ENCODE measurements at places on chromosomes 12 and 14.

GRCh38 chr12:112166051-112167015 is 41.0 kb downstream of the TRAFD1 start:
- no peak for DNase-seq

DNA sequence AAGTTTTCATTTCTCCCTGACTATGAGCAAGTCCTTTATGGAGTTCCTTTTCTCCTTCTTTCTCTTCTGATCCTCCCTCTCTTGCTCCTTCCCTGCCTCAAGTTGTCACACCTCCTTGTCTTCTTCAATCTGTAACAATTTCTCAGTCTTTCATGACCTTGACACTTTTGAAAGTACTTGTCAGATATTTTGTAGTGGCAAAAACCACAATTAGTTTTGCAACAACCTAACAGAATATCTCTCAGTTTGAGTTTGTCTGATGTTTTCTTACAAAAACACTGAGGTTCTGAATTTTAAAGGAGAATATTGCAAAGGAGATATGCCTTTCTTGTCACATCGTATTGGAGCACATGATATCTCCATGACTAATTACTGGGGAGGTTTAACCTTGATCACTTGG is 4.1 kb upstream of the CRADD start:
- no peak for DNase-seq

DNA sequence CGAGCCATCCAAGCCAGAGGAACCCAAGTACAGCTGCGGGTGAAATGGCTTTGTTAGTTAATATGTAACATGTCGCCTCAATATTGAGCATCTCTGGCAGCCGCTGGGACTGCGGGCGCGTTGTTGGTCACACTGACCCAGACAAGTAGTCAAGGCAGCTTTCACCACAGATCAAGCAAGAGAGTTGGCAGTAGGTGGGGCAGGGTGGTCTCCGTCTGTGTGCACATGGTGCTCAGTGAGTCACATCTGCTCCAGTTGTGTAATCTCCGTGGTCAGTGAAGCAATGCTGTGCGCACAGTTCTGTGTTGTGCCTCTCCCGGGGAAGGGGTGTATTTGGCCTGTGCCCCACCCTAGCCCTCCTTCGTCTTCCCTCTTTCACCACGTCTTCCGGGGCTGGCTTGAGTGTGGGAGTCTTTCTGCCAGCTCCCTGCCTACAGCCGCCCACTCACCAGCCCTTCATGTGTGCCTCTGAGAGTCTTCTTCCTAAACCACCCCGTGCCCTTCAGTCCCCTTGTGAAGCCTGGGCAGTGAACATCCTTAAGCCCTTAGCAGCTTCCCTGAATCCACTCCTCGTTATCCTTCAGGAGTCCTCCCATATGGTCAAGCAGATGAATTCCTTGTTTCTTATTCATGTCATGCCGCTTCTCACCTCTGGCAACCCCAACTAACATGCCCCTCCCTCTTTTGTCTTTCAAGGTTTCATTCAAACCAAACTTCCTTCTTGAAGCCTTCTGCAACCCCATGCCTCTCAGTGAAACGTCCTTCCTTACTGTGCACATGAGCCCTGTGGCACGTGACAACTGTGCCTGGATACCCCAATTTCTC is 242.1 kb downstream of the CACNA1C start:
- DNase-seq: no peak

DNA sequence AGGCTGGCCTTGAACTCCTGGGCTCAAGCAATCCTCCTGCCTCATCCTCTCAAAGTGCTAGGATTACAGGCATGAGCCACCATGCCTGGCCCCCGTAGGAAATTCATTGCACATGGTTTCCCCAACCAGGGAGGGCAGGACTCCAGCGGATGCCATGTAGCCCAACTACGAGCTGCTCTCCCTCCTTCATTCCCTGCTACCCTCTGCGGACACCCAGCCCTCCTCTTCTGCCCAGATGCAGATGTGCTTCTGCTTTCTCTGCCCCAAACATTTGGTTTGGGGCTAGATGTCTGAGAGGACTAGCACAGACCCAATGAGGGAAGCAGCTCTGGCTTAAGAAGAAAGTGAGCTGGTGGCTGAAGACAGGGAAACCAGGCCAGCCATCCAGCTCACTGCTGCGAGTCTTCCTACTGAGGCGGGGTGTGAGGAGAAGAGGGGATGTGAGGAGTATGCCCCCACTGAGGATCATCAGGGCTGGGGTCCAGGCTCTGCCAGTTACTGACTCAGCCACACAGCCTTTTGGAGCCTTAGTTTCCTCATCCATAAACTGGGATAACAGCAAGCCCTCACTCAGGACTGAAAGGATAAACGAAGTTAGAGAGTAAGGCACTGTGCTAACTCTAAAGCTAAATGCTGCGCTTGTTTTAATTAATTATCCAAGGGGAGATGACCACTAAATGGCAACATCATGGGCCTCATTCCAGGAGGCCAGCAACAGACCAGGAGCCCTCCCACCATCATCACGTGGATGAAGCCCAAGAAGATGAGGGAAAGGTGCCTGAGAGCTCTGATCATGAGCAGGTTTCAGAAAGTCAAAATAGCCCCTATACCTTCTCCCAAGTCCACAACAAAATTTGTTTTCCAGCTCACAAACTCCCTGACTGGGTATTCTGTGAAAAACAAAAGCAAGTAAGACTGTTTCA is 10.9 kb downstream of the CTDSP2 start:
- no peak for DNase-seq

- DNase-seq: no peak
These were observed 44.5 kb upstream of the ZDHHC17 start for GRCh38 chr12:76719171-76720041.

DNA sequence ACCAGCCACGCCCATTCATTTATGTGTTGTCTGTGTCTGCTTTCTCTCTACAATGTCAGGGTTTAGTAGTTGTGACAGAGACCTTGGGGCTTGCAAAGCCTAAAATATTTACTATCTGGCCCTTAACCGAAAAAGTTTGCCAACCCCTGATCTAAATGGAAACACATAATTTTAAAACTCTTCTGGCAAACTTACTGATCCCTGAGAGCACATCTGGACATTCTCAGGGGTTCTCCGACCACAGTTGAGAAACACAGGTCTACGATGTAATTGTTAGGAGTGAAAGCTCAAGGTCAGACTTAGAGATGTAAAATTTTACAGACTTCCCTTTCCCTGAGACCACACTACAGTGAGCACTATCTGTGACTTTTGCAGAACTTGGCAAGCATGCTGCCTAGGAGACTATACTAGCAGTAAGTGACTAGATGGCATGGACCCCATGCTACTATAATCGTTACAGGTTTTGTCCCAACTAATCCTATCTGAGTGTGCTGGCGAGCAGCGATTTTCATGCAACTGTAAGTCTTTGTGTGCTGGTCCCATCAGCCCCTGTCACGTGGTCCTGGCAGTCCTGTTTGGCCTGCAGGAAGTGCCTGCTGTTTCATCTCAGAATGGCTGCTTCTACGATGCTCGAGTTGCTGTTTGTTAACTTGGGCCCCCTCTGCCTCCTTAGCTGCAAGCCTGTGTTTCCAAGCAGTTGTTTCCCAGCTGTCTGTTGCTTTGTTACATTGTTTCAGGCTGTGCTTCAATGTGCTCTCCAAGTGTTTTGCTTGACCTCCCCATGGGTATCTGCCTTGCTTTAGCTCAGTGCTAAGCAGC is 21.6 kb downstream of the TMTC2 start:
- no peak for DNase-seq

DNA sequence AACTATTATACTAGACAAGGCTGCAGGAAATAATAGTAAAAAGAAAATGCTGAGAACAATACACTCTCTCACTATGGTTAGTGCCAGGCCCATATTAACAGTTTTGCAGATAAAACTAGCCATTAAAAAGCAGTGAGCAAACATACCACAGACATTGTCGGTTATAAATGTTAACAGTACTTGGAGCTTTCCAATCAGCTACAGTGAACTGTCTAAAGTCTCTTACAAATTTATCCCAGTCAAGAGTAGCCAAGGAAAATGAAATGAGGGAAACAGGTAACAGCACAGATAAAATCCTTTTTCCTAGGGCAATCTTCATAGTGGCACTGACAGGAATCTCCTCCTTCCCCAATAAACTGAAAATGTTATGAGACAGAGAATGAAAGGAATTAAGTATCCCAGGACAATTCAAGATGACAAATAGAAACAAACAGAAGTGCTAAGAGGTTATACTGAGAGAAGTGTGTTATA is 30.8 kb downstream of the PAWR start:
- no peak for DNase-seq

GRCh38 chr14:95562892-95563685 is 28.2 kb downstream of the GLRX5 start:
- DNase-seq: no peak

- no peak for DNase-seq
These were observed 4.8 kb downstream of the ARHGAP5 start for GRCh38 chr14:32081901-32082300.

DNA sequence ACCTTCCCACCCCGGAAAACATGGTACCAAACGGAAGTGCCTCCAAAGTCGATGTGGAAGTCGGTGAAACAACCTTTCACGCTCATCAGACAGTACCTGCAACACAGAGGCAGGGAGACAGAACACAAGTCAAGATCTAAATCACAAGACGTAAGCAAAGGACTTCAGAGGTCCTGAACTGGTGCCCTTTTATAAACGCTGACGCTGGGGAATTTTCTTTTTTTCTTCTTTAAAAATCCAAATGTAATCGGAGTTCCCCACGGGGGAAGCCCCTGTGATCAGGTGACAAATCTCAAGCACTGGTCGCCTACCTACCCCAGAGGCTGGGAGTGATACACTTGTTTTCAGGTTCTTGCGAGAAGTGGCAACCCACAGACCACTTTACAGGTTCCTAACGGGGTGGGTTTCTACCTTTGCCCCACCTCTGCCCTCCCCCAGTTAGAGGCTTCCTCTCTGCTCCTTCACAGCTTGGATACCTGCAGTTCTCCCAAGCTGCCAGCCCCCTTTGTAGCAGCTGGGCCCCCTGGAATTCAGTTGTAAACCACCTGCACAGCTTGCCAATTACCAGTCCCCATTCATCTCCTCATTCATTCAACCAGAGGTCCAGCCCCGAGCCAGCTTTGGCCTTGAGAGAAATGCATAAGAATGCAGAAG is 46.2 kb downstream of the KDM2B start:
- no peak for DNase-seq

DNA sequence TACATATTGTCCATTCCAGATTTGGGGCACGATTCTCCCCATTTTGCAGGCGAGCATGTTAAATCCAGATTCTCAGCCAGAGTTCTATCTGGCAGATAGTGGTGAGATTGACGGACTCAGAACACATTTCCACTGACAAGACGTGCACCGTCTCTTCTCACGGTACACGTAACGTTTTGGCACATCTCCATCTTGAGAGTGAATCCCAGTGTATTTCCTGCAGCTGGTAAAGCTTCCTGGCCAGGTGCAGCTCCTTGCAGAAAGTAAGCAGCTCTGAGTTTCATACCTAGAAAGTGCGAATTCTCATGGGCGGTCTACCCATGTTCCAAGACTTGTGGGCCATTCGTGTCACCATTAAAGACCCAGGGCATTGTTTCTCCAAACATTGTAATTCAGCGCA is 102.6 kb downstream of the TSPAN9 start:
- DNase-seq: no peak

DNA sequence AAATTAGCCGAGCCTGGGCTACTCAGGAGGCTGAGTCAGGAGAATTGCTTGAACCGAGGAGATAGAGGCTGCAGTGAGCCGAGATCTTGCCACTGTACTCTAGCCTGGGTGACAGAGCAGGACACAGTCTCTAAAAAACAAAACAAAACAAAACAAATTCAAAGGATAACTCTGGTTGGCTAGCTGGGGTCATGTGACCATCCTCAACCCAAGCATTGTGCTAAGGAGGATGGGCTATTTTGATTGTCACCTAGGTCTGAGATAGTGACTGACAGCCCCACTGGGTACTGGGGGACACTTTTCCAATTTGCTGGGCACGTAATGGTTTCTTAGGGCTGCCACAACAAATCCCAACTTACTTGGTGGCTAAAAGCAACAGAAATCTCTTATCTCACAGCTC is 11.9 kb downstream of the DGLUCY start:
- no peak for DNase-seq

DNA sequence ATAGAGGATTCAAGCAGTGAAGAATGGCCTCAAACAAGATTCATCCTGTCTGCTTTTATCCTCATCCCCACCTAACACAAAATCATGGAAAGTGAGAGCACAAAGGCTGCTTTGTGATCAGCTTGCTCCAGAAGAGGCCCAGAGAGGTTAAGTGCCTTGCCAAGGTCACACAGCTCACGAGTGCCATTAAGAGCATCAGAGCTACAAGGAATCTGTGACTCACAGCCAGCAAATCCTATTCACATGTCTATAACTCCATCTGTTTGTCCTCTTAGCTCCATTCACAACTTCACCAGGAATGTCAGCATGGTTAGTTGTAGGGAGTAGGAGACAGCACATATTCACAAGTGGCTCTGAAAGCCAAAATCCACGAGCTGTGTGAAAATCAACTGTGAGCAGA is 79.8 kb downstream of the TTC9 start:
- no peak for DNase-seq

DNA sequence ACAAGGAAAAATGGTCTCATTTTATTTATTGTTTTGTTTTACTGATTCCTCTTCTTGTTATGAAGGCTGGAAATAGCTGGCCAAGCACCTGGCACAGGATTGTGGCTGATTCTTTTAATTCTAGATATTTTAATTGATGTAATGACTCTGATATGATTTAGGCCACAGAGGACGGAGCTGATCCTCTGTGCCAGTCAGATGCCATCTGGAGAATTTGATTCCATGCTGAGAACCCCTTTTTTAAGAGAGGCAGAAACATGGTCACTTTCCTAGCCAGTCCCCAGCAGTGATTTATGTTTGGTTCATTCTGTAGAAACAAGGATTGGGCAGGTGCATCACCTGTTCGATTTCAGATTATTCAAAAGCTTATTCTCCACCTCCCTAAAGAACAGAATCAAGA is 77.6 kb downstream of the STAB2 start:
- DNase-seq: no peak

GRCh38 chr14:39310051-39310450 is 76.3 kb downstream of the MIA2 start:
- DNase-seq: no peak

- DNase-seq: no peak
These were observed 323.6 kb downstream of the PCNX1 start for GRCh38 chr14:71230897-71231296.

- no peak for DNase-seq
These were observed 19.5 kb downstream of the PIGH start for GRCh38 chr14:67580336-67581171.

DNA sequence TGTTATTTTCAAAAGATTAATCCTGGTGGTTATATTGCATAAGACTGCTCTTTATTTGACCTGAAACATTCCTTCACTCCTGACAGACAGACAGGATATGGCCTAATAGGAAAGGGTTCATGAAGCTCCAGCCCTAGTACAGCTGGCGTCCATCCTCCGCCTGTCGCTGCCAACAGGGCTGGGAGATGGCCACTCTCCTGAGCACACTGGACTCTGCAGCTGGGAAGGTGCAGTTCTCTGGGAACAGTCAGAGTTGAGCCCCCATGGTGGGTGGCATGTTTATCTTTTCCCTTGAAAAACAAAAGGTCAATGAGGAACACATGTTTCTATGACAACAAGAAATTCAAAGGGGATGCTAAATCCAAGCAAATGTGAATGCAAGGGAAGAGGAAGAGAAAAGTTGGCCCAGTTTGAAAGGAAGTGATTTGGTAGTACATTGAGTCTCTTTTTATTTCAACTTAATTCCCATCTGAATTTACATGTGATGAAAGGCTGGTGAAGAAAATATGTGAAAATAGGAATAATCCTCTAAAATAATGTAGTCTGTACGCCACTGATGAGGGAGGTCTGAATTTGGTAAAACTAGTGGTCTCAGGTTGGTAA is 89.9 kb upstream of the DCN start:
- DNase-seq: no peak

GRCh38 chr14:88023658-88024187 is 18.8 kb downstream of the GPR65 start:
- no peak for DNase-seq

Data from AG04450 (cell line).